ENCODE measurements at places on chromosomes 12 and 14.

DNA sequence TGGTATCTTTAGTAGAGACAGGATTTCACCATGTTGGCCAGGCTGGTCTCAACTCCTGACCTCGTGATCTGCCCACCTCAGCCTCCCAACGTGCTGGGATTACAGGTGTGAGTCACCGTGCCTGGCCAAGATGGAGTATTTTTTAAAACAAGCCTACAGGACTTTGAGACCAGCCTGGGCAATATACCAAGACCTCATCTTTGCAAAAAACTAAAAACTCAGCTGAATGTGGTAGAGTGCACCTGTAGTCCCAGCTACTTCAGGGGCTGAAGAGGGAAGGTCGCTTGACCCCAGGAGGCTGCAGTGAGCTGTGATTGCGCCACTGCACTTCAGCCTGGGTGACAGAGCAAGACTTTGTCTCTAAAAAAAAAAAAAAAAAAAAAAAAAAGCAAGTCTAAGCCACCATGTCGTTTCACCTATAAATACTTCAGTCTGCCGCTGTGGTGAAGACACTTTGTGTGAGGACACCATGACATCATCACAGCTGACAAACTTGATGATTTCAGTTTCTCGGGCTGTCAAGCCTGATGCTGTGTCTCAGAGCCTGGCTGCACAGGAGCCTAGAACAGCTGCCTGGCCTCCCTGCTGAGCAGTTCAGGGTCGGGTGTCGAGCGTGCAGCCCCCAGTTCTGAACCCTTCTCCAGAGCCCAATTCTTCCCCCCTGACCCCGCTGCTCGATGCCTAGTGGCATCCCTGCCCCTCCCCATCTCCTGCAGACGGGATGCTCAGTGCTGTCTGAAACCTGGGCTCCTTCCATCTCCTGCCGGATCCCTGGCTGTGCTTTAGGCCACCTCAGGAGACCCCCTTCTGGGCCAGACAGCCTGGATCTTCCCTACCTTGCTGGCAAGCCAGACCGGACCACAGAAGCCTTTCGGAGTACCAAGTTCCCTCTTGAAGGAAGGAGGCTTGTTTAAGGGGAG lies 119.2 kb upstream of the EVL start:
- DNase-seq, result no peak

- DNase-seq, result no peak
Measured at GRCh38 chr14:71751264-71751663, 181.0 kb upstream of the RGS6 start.

DNA sequence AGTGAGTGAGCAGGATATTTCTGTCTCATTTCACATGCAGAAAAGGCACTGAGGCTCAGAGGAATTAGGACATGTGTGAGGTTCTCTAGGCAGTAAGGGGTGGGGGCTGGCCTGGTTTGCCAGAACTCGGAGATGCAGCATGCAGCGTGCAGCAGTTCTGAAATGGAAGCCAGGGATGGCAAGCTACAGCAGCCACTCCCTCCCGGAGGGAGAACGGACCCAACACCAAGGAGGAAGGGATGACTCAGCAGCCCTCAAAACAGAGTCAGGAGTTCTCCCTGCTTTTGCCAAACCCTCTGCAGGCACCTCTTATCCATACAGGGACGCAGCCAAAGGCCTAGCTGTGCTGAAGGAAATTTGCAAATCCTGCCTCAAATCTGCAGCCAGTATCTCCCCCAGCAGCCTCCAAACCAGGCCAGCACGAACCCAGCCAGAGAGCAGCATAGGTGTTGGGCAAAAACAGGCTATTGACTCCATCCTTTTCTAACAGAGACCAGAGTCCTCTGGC lies 10.3 kb upstream of the SERPINA3 start:
- no peak for DNase-seq

DNA sequence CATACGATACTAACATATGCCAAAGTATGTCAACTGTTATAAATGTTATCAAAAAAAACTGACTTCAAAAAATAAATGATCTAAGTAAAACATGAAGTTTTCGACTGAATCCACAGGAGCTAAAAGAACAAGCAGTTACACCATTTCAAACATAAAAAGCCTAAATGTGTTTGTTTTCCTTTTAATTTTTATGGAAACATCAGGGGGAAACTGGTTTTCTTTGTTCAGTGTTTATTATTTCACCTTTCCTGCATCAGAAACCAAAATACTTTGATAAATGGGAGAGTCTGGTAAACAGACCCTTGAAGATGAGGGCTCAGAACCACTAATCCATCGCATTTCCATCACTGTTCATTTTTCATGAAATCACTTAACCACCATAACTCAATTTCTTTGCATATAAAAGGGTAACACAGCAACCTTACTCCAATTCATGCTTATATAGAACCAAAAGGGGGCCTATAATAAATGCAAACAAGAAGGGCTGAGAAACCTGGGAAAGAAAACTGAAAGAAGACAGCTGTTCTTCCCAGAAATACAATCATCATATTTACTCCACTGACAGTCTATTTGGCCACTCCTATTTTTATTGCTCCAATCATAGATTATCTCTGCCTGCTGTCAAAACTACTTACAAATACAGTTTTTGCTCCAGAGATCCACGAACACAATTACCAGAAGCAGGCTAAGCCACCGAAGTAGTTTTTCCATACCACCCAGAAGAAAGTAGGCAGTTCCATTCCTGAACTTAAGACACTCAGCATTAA lies 17.0 kb downstream of the FGD6 start:
- DNase-seq, result no peak
